Stimulated activated naive B cell treated with anti-CD40 and anti-IgM and Interleukin-4, amounts not matched to agents 10 μg/mL and 1 μg/mL and 100 μg/mL, for 72 hours (primary cell): ENCODE measurements at places on chromosomes 11 and 22.

DNA sequence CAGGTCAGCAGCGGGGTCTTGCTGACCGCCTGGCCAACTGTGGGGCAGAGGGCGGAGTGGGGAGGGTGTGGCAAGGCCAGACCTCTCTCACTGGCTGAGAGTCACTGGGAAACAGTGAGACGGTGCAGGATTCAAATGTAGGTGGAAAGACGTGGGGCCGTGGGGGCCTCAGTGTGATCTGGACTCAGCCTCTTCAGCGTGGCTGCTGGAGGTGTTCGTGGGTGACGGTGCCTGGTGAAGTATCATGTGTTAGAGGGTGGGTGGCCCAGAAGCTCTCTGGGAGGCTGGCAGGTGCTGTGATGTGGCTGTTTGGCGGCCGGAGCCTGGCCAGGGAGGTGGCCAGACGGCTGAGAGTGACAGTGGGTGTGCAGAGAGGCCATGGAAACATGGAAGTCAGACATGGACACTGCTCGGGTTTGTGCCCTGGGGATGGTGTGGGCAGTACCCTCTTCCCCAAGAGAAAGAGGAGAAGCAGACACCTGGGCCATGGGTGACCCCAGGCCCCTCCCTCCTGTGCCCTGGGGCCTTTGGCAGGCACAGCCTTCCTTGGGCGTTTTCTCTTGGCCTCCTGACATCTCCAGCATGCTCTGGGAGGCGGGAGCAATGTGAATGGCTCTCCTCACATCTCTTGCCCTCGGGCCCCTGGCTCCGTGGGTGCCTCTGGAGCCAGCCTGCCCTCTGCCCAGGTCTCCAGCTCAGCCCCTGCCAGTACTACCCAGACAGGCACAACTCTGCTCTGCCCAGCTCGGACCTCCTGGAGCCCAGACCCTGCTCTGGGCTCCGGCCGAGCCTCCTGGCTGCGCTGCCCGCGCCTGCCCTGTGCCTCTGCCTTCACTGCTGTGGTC, 10.1 kb upstream of the ACR start:
- no peak for DNase-seq

- DNase-seq, result no peak
These were observed 1310.3 kb downstream of the BRD1 start for GRCh38 chr22:48517039-48518030.

DNA sequence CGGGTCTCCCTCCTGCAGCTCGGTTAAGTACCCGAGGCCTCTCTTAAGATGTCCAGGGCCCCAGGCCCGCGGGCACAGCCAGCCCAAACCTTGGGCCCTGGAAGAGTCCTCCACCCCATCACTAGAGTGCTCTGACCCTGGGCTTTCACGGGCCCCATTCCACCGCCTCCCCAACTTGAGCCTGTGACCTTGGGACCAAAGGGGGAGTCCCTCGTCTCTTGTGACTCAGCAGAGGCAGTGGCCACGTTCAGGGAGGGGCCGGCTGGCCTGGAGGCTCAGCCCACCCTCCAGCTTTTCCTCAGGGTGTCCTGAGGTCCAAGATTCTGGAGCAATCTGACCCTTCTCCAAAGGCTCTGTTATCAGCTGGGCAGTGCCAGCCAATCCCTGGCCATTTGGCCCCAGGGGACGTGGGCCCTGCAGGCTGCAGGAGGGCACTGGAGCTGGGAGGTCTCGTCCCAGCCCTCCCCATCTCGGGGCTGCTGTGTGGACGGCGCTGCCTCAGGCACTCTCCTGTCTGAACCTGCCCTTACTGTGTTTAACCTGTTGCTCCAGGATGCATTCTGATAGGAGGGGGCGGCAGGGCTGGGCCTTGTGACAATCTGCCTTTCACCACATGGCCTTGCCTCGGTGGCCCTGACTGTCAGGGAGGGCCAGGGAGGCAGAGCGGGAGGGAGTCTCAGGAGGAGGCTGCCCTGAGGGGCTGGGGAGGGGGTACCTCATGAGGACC, 25.0 kb downstream of the FADS3 start:
- no peak for DNase-seq

DNA sequence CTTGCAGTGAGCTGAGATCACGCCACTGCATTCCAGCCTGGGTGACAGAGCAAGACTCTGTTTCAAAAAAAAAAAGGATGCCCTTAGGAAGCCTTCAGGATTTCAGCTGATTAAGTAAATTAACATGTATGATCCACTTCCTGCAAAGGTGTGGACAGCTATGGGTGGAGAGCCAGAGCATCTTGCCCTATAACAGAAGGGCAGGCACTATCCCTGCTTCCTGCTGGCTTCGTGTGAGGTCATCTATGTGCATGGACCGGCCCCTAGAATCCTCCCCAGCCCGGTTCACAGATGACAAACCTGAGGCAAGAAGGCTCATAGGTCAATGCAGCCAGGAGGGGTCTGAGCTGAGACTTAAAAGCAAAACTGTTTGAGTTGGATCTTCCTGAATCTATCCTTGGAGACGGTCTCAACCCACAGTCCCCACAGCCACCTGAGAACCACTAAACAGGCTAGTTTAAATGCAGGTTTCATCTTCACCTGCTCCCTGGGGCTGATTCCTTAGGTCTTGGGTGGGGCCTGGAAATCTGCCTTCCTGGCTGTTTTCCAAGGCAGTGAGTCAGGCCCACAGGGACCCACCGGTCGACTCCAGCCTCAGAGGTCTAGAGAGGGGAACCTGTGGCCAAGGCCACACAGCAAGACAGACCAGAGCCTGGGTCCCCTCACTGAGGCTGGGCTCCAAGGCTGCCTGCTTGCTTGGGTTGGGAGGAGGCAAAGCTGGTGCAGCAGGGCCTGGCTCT, 55.2 kb upstream of the MPEG1 start:
- no peak for DNase-seq

- DNase-seq, result peak; percentile 8
These were observed 119.5 kb downstream of the ENTHD1 start for GRCh38 chr22:39773976-39774539.

GRCh38 chr11:47337229-47337924, 15.1 kb downstream of the MYBPC3 start:
- DNase-seq, result no peak

DNA sequence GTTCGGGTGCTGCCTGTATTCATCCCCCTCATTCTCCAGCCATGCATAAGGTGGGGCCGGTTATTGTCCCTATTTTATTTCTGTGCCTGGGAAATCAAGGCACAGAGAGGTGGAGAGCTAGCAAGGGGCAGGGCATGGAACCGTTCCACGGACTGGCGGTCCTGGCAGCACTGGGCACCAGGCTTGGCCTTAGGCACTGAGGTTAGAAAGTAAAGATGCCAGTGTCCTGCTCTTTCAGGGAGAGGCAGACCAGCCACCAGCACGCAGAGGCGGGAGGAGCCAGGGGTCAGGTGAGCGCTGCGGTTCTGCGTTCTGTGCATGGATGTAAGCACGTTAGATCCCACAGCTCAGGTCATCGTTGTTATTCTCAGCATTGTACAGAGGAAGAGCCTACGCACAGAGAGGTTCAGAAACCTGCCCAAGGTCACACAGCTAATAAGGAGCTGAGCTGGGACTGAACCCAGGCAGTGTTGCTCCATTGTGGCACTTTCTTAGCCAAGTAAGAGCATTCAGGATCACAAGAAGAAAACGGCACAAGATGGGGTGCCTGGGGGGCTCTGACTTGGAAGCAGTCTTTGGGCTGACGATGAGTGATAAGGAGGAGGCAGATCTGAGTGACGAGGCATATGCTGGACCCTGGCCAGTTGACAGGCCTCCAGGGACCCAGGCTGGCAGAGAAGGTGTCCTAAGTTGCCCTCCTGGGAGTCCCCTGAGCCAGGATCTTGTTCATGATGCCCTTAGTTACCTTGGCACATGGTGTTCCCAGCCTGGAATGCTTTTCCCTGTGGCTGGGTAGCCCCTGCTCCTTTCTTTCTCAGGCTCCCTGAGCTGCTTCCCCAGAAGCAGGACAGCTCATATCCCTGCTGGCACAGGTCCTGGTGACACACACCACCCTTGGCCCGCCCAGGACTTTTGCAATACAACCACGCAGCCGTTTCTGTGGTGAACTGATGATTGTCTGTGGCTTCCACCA, 41.1 kb downstream of the OSBPL5 start:
- DNase-seq, result no peak

- peak; percentile 93 for DNase-seq
These were observed at the start of gene CDC45 for GRCh38 chr22:19479355-19480172. Gene CDC45, plus strand, starts transcription at chr22:19479920. Its CDS starts 49 bp downstream, at chr22:19479969.

DNA sequence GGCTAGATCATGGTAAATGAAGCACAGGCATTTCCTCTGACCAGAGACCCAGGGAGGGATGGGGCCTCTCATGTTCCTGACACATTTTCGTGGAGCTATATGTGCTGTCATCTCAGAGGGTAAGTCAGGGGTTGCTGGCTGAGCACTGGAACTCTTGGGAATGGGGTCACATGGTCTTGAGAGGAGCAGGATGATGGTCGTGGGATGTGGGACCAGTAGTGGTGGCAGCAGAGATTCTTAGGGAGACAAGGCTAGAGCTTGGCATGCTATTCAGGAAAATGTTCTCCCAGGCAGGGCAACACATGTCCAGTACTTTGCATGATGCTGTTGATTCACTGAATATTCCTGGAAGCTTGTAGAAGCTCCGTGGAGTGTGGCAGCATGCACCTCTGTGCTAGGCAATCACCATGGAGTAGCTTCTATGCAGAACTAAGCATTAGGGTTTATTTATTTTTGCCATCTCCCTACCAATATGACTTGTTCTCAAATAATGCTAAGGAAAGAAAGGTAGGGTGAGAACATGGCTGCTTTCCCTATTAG, 31.4 kb upstream of the TTC12 start:
- no peak for DNase-seq

GRCh38 chr11:113991170-113991569, 16.3 kb downstream of the HTR3A start:
- no peak for DNase-seq

GRCh38 chr11:92556431-92556830, 331.8 kb downstream of the FAT3 start:
- DNase-seq, result no peak

DNA sequence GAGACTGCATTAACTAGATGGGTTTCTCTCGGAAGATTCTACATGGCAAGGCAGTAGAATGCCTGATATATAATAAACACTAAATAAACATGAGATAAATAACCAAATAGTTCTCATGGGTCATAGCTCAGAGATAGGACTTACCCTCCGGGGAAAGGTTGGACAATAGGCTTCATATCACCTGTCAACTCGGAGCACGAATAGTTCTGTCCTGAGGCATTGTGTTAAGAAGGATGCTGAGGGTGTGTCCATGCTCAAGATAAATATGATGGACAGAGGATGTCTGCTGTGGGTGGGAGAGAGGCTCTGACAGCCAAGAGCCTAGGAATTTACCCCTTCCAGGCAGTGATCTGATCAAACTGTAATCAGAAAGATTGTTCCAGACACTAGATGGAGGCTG, 474.0 kb downstream of the MIAT start:
- no peak for DNase-seq

- peak; percentile 21 for DNase-seq
These were observed 49.8 kb downstream of the PACSIN2 start for GRCh38 chr22:42964994-42965699.

DNA sequence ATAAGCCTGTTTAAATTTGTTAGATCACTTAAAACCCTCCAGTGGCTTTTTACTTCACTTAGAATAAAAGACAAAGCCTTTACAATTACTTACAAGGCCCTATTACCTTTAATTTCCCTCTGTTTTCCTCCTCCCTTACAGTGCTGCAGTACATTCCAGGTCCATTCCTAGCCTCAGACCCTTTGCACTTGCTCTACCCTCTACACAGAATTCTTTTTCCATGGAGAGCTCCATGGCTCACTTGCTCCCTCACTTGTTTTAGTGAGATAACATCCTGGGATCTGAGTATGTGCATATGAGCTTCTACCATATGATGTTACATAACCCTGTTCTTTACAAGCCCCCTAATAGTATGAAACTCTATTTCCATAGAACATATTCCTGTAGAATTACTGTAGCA, 24.4 kb downstream of the ZNF214 start:
- DNase-seq, result no peak

DNA sequence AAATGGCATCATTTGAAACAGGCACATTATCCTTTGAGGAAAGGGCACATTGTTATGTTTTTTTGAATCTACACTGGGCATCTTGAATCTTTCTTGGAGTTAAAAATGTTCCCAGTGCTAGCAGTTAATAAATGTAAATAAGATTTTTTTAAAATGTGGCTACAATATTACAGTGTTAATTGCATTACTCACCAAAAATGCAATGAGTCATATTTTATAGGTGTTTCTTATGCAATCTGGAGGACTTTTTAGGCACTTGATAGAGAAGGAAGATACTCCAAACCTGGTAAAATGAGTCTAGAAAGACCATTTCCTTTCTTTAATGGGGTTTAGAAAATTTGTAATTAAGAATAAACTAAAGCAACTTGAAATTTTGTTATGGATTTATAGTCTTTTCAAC, 238.0 kb downstream of the METTL15 start:
- DNase-seq, result no peak

- DNase-seq, result no peak
These were observed 6.8 kb downstream of the CFL1 start for GRCh38 chr11:65851083-65851579.

- DNase-seq, result no peak
These were observed 371.5 kb downstream of the RAB38 start for GRCh38 chr11:87803748-87804147.

- no peak for DNase-seq
These were observed 250.0 kb downstream of the NXPE2 start for GRCh38 chr11:114928260-114928870.
